ENCODE measurements at places on chromosomes 5 and 9.

DNA sequence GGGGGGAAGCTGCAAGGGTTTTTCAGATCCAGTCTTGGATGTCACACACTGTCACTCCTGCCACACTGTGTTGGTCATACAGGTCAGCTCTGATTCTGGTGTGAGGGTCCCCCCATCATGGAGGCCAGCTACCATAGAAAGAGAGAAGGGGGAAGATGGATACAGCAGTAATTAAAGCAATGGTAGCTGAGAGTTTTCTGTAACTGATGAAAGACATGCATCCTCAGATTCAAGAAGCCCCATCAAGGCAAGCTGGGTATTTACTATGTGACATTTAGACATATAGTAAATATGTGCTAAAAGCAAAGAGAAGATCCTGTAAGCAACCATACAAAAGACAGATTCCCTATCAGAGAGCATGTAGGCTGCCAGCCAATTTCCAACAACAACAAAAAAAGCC is 110.9 kb upstream of the COL5A1 start:
- DNase-seq: no peak

GRCh38 chr9:120982836-120983235 is 56.2 kb upstream of the TRAF1 start:
- DNase-seq: peak; percentile 19

GRCh38 chr5:14465116-14465515 is 116.5 kb upstream of the OTULINL start:
- DNase-seq: peak; percentile 44

DNA sequence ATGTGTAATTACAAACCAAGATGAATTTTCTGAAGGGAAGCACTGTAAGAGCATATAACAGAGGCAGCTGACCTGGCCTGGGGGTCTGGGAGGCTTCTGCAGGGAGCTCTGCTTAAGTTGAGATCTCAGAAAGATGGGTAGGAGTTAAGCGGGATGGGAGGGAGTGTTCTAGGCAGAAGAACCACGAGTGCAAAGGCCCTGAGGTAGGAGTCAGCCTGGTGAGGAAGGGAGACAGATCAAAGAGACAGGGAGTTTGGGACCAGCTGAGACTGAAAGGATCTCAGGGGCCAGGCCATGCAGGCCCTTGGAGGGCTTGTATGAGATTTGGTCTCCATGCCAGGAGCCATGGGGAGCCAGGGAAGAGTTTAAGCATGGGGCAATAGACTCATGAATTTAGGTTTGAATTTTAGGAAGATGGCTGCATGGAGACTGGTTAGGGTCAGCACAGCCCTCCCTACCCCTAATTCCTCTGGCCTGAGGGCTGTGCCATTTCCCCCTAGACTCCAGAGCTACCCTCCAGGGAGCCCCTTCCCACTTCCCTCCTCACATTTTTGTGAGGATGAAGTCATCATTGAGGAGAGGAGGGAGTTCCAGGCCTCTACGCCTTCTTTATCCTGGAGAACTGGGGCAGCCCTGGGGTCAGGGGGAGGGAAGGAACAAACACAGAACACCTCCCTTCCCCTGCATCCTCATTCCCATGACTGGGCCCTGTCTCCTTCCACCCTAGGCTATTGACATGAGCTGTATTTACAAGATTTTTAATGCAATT is 4.8 kb upstream of the ARAP3 start:
- DNase-seq: no peak

- no peak for DNase-seq
Measured at GRCh38 chr9:127693143-127693542, 13.6 kb upstream of the CFAP157 start.

DNA sequence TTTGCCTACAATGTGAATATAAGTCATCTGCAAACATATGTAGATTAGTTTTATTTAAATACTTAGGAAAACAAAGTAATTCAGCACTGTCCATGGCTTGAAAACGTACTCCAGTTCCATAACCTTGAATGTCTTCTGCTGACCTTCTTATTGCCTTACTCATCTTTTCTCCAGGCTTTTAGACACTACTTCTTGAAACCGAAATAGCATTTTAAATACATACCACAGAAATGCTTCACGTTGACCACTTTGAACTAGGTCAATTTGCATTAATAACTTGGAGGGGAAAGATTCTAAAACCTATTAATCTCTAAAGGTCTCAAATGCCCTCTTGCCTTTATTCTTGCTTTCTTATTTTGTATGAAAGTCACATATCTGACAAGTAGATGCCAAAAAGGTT is 995.4 kb upstream of the ACO1 start:
- DNase-seq: no peak

GRCh38 chr5:140402258-140403074 is 833 bp downstream of the ANKHD1 start:
- DNase-seq: peak; percentile 39

GRCh38 chr5:158869092-158869491 is 230.6 kb downstream of the EBF1 start:
- no peak for DNase-seq

DNA sequence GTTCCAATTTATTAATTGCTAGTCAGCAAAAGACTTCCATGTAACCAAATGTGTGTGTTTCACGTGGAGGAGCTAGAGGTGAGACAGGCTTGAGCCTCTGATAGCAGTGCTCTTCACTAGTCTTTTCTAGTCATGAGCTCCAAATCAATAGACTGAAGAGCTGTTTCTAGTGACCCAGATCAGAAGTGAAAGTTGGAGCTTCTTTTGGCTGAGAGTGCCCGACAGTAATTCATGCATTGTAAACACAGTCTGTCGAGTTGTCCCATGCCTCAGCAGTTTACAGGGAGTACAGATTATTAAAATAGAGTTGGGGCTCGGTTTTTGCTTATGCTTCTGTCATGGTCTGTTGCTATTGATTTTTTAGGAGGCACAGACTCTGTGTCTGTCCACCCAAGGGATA is 793.1 kb downstream of the DTWD2 start:
- no peak for DNase-seq

- no peak for DNase-seq
Measured at GRCh38 chr5:77012601-77013000, 17.6 kb upstream of the AGGF1 start.

DNA sequence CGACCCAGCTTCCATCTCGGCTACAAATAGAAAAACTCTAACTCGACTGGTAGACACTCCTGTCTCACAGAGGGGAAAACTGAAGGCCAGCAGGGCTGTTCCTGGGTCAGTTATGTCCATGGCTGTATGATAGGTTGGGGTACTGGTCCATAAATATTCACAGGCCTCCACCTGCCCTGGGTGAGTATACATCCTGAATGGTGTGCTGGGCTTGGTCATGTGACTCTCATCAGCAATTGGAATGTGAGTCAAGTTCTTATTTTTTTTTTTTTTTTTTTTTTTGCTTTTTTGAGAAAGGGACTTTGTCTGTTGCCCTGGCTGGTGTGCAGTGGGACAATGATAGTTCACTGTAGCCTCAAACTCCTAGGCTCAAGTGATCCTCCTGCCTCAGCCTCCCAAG is 58.3 kb upstream of the NEK6 start:
- DNase-seq: no peak

DNA sequence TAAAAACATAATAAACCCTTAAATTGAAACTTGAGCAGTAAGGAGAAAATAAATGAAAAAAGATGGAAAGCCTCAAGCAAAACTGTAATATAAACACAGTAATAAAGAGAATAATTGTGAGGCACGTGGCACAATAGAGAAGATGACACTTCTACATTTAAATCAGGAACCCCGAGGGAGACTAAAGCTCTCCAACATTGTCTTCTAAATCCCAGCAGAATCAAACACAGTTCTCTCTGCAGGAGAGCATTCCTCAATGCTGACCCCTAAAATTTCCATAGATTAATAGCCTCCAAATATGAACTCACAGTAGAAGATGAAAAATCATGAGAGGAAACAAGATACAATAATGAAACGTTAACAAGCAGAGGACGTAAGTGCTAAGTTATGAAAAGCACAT is 721.2 kb upstream of the COX7C start:
- no peak for DNase-seq

- DNase-seq: no peak
Measured at GRCh38 chr5:173775261-173776197, 112.6 kb upstream of the CPEB4 start.

DNA sequence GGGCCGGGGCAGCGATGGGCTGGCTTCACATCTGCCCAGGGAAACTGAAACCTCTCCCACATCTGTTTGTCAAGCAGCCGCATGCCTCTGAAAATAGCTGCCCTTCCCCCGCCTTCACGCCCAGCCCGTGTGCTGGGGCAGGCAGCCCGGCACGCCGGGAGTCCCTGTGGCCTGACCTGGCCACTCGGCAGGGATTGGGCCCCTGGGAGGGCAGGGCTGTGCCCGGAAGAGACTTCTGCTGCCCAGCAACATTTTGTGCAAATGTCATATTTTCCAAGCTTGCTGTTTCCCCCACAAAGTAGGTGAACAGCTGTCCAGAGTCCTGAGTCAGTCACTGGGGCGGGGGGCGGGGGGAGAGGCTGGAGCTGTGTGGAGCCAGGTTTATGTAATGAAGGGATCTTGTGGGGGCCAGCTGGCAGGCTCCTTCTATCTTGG is 8.2 kb downstream of the COL27A1 start:
- DNase-seq: peak; percentile 50

DNA sequence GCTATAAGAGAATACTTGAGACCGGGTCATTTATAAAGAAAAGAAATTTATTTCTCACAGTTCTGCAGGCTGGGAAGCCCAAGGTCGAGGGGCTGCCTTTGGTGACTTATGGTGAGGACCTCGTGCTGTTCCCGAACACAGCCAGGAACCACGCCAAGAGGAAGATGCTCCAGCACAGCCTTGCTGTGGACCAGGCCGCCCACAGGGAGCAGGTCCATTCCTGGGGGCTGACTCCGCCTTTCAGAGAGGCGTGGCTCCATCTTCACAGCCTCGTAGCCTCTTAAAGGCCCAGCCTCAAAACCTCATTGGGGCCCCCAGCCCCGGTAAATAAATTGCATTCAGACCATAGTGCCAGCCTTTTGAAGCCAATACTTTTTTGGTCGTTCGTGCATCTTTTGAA is 93.5 kb upstream of the CACNA1B start:
- DNase-seq: no peak

Measured in fibroblast of pulmonary artery (primary cell).